NCI-H69 (cell line): ENCODE measurements at places on chromosomes 7 and 10.

GRCh38 chr10:120076996-120077706, 184.6 kb downstream of the SEC23IP start:
- DNase-seq, result peak; percentile 96

DNA sequence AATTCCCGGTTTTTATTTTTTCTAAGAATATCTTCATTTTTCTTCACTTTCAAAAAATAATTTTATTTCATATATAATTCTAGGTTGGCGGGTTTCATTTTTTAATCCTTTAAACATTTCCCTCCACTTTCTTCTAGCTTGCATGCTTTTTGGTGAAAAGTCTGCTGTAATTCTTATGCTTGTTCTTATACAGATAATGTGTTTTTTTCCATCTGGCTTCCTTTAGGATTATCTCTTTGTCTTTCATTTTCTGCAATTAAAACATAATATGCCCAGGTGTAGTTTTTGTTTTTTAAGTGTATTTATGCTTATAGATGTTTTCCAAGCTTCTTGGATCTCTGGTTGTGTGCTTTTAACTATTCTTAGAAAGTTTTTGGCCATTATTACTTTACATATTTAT, 341.3 kb upstream of the SEMA3C start:
- DNase-seq, result peak; percentile 28

GRCh38 chr7:158237672-158238335, 349.8 kb downstream of the PTPRN2 start:
- DNase-seq, result peak; percentile 79

- no peak for DNase-seq
Measured at GRCh38 chr10:79475119-79475653, 29.8 kb upstream of the ZCCHC24 start.

DNA sequence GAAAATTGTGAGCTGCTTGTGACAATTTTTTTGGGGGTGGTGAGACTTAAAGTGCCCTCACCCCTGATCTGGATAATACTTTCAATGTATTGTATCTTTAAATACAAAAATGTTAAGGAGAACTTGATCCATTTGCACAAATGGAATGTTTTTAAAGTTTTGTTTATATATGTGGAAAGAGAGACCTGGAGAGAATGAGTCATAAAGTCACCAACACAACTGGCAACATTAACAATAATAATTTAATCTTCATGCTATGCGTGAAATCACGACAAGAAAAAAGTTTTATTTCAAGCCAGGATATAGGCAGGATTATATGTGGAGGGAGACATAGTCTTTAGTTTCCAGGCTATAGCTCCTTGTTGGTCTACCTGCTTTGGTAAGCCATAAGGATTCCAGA, 537.5 kb downstream of the GPAM start:
- no peak for DNase-seq

GRCh38 chr7:134174795-134175261, 47.7 kb downstream of the LRGUK start:
- DNase-seq, result peak; percentile 41

DNA sequence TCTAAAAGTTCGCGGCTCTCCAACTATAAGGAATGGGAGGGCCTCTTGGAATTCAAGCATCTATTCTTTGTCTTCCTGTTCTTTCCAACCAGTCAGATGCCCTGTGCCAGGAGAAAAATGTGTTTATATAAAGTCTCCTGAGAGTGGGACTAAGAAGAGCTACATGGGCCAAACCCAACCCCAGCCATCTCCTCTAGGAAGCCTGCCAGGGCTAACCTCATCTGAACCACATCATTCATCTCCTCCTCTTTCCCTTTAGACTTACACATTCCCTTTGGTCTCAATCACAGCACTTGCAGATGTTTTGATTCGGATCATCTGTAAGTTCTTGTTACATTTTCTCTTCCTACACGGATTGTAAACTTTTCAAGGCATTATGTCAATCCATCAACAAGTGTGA, 62.6 kb downstream of the DOCK4 start:
- DNase-seq, result no peak

GRCh38 chr10:16653224-16653623, 131.5 kb upstream of the C1QL3 start:
- DNase-seq, result no peak

DNA sequence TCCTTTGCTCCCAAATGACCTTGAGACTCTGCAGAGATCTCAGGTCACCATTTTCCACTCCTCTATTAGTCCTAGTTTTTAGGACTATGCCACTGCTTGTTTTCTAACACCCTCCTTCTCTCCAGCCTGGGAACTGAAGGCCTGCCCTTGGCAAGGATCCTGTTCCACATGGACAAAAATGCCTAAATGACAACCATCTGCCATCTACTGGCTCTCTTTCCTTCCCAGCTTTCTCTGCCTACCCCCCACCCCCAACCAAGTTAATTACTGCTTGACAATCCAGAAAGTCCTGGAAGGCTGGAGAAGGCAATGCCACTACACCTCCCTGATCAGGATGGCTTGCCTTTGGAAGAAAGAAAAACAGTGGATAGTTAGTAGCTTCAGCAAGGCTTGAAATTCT, 44.8 kb upstream of the SP8 start:
- DNase-seq, result peak; percentile 98

DNA sequence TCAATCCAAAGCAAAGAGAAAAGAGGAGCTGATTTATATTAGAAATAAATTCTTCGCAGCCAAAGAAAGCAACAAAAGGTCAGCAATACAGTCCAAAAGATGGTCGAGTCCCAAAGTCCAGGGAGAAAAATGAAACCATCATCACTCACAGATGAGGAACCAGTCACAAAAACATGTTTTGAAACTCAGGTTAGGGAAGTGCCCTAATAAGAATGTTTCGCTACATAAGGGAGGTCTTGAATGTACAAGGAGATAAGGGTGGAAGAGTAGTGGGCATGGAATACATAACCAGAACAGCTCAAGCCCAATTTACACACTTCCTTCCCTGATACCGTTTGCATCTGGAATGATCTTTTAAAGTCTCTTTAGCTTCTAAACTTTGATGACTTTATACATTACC, 53.6 kb downstream of the VPS41 start:
- no peak for DNase-seq

- no peak for DNase-seq
Measured at GRCh38 chr7:8258734-8259133, 3.2 kb downstream of the ICA1 start.

DNA sequence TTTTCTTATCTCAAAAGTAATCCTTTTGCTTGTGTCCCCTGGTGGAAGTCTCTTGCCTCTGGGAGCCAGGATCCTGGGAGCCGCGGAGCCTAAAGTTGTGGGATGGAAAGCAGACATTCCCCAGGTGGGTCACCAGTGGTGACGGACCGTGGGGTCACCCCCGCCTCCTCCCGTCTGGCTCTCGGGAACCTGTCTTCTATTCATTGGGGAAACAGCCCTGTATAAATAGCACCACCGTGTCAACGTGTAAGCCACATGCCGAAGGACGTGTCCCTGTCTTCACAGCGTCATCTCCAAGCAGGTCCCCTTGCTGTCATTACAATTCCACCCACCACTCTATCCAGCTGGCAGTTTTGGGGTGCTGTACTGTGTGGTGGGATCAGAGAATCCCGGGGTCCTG, 87.5 kb downstream of the ELFN1 start:
- no peak for DNase-seq

- DNase-seq, result no peak
Measured at GRCh38 chr10:30606313-30606712, 23.2 kb downstream of the LYZL2 start.

DNA sequence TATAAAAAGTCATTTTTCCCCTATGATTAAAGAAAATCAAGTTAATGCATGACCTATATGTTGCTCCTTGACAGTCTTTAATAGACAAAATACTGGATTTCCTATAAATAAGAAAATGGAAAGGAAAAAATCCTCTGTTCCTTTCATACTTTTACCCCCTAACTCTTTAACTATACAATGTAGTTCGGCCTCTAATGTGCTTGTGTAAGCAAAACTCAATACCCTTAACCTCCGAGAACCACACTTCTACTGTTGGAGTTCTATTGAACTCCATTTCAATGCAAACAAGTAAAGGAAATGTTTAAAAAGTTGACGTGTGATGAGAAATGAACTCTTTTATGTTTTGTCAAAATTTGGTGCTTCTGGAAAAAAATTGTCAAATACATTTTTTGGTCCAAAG, 36.0 kb downstream of the HDAC9 start:
- DNase-seq, result no peak

- no peak for DNase-seq
Measured at GRCh38 chr10:28595613-28596012, 62.7 kb downstream of the WAC start.

- DNase-seq, result peak; percentile 38
Measured at GRCh38 chr7:7535691-7536090, at the start of gene COL28A1. COL28A1 (minus strand) TSS chr7:7535873; CDS start chr7:7532875, 2,998 bp downstream.

DNA sequence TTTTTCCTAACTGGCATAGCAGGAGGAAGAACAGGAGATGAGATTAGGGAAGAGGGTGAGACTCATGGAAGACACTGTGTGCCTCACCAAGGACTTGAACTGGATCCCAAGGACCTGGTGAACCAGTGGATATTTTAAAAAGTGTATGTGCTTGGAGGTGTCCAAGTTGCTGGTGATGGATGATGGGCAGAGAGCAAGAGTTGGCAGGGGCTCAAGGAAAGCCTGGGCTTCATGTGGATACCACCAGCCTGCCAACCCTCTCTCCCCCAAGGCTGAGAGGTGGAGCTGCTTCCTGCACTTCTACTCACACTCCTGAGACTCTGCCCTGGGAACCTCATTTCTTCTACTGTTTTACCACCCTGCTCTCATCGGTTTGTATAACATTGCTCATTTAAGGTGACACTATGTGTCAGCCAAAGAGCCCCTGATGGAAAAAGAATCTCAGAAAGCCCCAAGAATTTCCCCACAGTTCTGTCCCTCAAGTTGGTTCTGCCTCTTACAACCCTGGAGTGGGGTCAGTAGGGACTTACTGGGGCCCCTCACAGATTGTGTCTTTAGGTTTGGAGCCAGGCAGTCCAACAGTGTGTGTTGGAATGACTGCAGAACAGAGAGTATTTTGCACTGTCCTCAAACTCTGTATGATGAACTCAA, 56.2 kb upstream of the PDCD4 start:
- DNase-seq, result no peak

DNA sequence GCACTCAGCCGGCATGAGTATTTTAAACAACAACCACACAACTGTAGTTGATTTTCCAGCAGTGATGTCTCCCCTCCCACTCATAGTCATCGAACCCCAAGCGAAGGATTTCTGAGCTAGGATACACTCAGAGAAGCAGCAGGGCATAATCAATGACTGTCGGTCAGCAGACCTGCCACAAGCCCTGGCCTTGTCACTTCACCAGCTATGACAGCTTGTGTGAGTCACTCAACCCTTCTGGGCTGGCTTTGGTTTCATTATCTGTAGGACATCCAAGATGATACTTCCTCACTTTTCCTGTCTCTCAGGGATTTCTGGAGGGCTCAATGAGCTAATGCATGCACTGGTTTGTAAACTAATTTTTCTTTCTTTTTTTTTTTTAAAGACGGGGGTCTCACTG, 22.0 kb upstream of the UBE3C start:
- DNase-seq, result no peak

DNA sequence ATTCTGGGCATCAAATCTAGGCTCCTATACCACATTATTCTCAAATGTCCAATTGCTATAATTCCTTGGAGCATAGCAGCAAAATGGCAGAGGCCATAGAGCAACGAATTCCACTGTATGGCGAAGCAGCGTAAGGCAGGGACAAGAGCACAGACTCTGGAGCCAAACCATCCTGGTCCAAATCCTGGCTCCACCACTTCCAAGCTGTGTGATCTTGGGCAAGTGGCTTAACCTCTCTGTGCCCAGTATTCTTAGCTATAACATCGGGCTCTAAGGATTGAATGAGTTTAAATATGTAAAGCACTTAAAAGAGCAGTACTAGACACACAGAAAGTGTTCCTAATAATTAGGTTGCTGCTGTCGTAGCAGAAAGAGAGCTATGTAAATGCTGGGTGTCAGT, 56.2 kb downstream of the TACC2 start:
- no peak for DNase-seq

DNA sequence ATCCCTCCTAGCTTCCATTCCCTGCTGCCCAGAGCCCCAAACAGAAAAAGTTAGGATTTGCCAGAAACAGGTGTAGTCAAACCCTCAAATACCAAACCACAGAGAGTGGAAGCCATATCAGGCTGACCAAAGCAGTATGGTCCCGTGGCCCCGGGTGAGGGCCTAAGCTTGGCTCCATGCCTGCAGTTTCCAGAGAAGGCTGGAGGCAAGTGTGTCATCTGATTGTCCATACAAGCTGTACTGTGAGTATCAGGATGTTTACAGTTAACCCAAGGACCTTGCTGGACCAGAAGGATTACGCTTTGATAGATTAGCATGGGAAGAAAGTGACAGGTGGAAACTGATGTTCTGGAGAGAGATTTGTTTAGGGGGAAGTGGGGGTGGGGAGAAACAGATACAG, 96.3 kb downstream of the PRKAG2 start:
- DNase-seq, result no peak

DNA sequence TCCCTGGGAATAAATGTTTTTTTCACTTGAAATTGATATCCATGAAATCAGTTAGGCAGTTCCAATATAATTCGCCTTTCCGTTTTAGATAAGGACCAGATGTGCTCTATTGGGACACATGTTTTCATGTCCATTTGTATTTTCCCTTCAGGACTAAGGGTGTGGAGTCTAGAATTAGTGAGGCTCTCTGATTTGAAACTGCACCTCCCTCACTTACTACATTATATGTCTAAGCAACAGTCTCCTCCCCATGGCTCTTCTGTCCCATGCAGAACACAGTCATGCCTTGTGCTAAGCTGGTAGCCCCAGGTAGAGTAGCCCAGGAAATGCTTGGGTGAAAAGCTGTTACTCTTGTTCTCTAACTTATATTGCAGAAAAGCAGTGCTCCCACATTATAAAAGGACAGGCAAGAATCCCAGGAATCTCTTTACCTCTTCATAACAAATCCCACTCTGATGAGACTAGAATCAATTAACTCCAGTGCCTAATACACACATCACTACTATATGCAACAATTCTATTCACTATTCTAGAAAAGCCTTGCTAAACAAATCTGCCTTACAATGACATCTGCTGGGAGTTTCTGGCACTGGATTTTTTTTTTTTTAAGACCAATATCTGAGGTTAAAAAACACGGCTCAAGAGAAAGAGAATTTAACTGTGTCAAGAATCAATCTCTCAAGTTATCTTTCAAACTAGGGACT, 293.9 kb downstream of the SNX13 start:
- DNase-seq, result peak; percentile 31

GRCh38 chr10:89369156-89370105, 8.4 kb upstream of the IFIT1B start:
- no peak for DNase-seq

GRCh38 chr7:99825452-99825851, 2.4 kb upstream of the CYP3A43 start:
- DNase-seq, result no peak
